Hematopoietic multipotent progenitor cell treated with erythropoietin and hydrocortisone succinate and interleukin-3 and kit ligand, for 8 days (in vitro differentiated cells): ENCODE measurements at places on chromosomes 11 and 22.

- DNase-seq = no peak
Measured at GRCh38 chr11:30292545-30292944, 30.4 kb upstream of the ARL14EP start.

GRCh38 chr11:86952221-86952875 is 2.8 kb downstream of the FZD4 start:
- no peak for DNase-seq

- DNase-seq = no peak
Measured at GRCh38 chr22:35397095-35397904, 2.6 kb upstream of the MCM5 start.

- no peak for DNase-seq
Measured at GRCh38 chr22:25663654-25664053, 78.3 kb upstream of the MYO18B start.
